ENCODE measurements at places on chromosomes 4 and X.

GRCh38 chr4:173801876-173802661, 272.0 kb upstream of the HAND2 start:
- no peak for DNase-seq

DNA sequence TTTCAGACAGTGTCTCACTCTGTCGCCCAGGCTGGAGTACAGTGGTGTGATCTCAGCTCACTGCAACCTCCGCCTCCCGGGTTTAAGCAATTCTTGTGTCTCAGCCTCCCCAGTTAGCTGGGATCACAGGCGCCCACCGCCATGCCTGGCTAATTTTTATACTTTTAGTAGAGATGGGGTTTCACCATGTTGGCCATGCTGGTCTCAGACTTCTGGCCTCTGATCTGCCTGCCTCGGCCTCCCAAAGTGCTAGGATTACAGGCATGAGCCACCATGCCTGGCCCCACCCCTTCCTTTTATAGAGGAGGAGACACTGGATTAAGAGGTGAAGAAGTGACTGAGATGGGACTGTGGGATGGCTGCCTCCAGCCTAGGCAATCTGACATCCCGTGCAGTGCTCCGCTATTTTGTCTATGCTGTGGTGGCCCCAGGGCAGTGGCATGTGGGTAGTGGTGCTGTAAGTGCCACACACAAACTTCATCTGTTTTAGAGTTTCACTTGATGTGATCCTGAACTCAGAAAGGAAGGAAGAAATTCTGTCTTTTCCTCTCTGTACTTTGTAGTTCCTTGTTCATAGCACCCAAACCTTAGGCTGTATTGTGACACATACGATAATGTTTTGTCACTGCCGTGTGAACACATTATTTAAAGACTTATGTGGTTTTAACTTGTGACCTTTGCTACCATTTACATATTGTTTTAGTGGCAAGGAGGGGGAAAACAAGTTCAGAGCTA, 48.9 kb downstream of the FNIP2 start:
- DNase-seq: no peak

DNA sequence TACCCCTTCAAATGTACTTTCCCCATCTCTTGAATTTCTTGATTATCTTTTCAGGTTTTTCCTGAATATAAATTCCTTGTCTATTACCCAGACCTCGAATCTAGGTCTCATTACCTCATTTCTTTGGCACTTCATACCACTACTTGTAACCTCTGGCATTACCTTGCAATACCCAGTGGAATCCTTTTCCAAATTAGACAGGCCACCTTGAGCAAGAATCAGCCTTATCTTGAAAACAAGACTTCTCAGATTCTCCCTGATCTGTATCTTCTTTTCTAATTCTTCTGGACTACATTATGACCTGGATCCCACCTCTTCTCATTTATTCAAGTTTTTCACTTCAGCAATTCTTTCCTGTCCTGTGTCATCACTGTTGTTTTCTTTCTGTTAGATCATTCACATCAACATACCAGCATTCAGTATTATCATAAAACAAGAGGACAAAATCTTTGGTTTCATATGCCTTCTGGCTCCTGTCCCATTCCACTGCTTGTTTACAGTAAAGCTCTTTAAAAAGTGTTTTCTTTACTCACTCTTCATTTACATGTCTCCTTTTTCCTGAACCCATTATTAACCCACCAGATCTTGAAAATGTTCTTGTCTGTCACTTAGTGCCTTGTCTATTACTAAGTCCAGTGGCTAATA, 275.6 kb upstream of the HS3ST1 start:
- DNase-seq: no peak

GRCh38 chr4:9709724-9710123, 71.7 kb upstream of the DRD5 start:
- no peak for DNase-seq

DNA sequence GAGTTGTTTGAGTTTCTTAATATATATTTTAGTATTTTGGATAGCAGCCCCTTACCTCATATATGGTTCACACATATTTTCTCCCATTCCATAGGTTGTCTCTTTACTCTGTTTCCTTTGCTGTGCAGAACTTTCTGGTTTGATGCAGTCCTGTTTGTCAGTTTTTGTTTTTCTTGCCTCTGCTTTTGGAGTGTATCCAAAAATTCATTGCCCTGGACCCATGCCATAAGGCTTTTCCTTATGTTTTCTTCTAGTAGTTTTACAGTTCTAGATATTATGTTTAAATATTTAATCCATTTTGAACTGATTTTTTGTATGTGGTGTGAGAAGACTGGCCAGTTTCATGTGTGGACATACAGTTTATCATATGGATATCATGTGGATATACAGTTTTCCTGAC, 58.5 kb upstream of the NUDT6 start:
- no peak for DNase-seq

DNA sequence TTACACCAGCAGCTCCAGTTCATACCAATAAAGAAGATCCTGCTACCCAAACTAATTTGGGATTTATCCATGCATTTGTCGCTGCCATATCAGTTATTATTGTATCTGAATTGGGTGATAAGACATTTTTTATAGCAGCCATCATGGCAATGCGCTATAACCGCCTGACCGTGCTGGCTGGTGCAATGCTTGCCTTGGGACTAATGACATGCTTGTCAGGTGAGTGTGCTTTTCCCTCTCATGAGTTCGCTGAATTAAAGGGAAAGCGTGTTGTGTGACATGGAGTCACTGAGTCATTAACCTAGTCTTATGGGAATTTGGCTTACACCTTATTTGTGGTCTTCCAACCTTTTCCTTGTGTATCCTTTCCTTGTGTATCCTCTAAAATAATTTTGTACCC, 15.9 kb downstream of the TMEM165 start:
- DNase-seq: no peak

- DNase-seq: no peak
Measured at GRCh38 chr4:186743261-186743660, 19.6 kb upstream of the FAT1 start.

DNA sequence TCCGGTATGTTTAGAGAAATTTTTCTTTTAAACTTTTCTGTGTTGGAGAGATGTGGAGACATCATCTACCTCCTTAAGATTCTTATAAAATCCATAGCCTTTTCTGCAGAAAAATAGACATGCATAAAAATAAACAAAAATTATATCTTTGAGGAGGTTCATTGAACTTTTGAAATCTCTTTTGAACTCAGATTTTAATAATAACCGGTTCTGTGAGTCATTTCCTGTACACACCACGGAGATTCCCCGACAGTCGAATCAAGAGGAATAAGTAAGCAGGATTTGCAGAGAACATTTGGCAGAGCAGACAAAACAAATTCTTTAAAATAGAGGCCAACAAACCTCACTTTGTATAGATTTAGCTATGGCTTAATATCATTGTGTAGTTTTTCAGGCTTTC, 918.7 kb upstream of the POU3F4 start:
- no peak for DNase-seq

- no peak for DNase-seq
Measured at GRCh38 chrX:109352066-109352588, 129.8 kb downstream of the GUCY2F start.

DNA sequence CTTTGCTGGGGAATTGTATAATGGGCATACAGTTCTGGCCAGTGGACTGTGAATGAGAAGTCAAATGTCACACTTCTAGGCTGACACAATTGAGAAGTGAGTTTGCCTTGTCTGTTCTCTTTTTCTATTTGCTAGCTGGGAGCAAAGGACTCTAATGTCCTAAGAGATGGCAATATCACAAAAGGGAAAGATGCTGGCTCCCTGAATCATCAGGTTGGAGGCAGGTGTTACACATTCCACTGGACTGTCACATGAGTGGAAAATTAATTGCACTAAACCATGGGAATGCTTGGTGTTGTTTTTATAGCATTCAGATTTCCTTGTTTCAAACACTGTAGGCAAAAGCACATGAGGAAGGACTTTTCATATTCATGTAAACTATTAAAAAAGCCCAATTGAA, 388.3 kb downstream of the ADAM29 start:
- no peak for DNase-seq

- DNase-seq: no peak
Measured at GRCh38 chrX:153831429-153832150, 1.2 kb upstream of the PDZD4 start.

GRCh38 chrX:16319929-16320328, 152.6 kb downstream of the MAGEB17 start:
- DNase-seq: no peak

- DNase-seq: no peak
Measured at GRCh38 chr4:157999723-158000122, 173.1 kb downstream of the GASK1B start.

DNA sequence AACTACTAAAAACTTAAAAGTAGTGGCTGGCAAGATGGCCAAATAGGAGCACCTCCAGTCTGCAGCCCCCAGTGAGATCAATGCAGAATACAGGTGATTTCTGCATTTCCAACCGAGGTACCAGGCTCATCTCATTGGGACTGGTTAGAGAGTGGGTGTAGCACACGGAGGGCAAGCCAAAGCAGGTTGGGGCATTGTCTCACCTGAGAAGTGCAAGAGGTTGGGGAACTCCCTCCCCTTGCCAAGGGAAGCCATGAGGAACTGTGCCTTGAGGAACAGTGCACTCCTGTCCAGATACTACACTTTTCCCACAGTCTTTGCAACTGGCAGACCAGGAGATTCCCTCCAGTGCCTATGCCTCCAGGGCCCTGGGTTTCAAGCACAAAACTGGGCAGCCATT, 311.1 kb downstream of the PAPSS1 start:
- no peak for DNase-seq

GRCh38 chrX:68429216-68429615, 4.1 kb downstream of the OPHN1 start:
- DNase-seq: no peak

DNA sequence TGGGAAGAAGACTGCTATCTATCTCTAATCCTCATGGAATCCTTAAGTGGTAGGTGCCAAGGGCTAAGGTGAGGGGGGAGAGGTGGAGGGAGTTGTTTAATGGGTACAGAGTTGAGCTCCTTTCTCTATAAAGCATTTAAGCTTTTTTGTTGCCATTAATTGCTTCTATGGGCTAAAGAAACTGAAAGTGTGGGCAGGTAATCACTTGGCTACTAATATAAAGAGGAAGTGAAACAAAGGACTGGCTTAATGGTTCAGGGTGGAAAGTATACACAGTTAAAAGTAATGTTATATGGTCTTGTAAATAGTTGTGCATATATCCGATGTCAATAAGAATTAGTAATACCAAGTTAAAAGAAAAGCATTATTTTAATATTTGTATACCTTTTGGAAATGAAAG, 83.9 kb downstream of the POLA1 start:
- DNase-seq: no peak

DNA sequence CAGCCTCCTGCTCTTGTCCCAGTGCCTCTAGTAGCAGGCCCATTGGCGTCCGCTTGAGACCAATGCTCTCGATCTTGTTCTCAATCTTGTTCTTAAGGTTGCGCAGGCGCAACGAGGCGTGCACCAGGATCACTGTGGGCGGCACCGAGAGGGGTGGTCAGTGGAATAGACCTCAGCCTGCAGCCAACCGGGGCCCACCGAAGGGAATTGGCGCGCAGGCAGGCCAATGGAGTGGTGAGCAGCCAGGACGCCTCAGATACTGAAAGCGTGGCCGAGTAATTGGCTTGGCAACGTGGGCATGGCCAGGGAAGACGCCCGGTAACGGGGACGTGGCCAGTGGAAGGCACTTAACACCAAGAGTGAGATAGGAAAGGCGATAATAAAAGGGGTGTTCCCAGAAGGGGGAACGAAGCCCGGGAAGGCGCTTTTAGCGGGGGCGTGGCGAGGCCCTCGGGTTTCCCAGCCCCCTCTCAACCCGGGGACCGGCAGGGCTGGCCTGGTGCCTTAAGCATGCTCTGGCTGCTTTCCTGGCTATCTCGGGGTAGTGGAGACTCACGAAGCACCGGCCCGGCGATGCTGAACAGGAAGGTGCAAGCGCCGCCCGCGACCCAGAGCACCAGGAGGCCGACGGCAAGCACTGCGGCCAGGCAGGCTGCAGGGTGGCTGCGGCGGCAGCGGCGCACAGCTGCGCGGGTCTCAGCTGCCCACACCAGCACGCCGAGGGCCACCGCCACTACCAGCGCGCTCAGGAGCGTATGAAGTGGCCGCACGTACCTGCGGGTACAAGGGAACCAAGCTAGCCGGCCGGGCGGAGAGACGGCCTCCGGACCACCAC, 1.7 kb downstream of the PRAF2 start:
- DNase-seq: no peak

DNA sequence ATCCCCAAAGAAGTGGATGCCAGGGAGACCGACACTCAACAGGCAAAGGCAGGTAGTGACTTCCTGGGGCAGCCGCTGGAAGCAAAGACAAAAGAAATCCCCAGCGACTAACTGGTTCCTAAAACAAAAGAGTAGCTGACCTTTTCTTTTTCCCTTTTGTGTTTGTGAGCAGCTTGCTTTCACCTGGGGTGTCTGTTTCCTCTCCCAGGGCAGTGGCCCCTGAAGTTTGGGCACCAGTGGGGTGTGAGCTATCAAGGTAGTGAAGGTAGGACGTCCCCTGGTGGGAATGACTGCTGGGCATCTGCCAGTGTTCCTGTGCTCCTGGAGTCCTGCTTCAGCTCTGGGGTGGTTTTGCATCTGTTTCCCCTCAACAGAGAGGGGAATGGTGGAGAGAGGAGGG, 41.6 kb upstream of the STIM2 start:
- no peak for DNase-seq

DNA sequence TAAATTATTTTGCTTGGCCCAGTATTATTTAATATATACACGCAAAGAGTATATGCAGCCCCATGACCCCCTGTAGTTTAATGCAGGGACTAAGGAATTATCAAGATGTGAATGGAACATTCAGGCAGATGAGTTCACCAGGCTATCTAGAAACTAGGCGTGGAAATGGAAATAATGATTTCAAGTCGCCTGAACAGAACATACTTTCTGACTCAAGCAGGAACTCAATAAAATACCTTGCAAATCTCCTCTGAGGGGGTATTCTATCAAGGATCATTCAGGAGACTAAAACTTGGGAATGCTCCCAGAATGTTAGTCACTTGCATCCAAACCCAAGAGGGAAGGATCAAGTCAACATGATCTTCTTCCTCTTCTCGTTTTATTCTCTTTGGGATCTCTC, 59.6 kb upstream of the RASSF6 start:
- no peak for DNase-seq

- DNase-seq: no peak
Measured at GRCh38 chrX:114338870-114339269, 245.0 kb upstream of the HTR2C start.

GRCh38 chr4:81471298-81471587, 464 bp downstream of the RASGEF1B start:
- no peak for DNase-seq

GRCh38 chrX:23901805-23902204, 5.9 kb downstream of the APOO start:
- no peak for DNase-seq

- no peak for DNase-seq
Measured at GRCh38 chrX:70455366-70456202, 10.9 kb downstream of the DLG3 start.

DNA sequence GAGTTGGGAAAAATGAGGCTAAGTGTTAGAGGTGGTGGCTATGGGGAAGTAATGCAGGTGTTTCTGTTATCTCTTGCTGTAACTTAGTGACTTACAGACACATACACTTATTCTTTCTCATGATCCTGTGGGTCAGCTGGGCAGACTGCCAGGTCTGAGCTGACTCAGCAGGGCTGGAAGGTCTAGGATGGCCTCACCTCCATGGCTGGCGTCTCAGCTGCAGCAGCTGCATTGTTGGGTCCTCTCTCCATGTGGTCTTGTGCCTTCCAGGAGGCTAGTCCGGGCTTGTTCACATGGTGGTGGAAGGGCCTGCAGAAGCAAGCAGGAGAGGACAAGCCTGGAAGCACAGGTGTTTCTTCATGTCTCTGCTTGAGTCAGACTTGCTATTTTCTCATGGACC, 172.7 kb downstream of the NHS start:
- no peak for DNase-seq

Measured in activated naive CD8-positive, alpha-beta T cell treated with anti-CD3 and anti-CD28 coated beads, Interleukin-2, amount 50 U/mL, for 16 hours (primary cell).